Activated CD4-positive, alpha-beta T cell treated with anti-CD3 and anti-CD28 coated beads, Interleukin-2, amount 10 ng/mL, durations not matched to agents 7 days and 5 days (primary cell): ENCODE measurements at places on chromosomes 7 and 10.
A peak's percentile ranks its signal among the peaks of the same experiment; 100 is the strongest.

GRCh38 chr10:80344912-80345311 lies 11.6 kb downstream of the DYDC1 start:
- DNase-seq: no peak

DNA sequence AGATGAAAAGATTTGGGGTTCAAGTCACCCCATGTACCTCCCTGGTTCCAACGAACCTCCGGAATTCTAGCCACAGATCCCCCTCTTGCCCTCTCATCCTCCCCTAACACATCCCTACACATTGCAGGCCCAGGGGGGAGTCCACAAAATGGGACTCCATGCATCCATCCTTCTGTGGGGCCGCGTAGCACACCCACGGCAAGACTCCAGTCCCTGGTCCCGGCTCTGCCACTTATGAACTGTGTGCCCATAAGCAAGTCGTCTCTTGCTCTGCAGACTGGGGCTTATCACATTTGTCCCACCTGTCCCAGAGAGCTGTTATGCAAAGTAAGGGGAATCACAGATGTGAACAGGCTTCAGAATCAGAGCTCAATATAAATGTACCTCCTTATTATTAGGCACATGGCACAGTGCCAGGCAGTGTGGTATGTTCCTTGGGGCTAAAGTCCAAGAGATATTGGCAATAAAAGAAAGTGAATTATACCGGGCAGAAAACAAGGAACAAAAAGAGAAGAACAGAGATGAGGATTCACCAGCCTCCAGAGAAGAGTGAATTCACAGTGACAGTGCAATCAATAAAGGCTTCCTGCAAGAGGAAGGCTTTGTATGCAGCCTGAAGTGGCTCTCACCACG lies 73.9 kb downstream of the KCNMA1 start:
- no peak for DNase-seq

DNA sequence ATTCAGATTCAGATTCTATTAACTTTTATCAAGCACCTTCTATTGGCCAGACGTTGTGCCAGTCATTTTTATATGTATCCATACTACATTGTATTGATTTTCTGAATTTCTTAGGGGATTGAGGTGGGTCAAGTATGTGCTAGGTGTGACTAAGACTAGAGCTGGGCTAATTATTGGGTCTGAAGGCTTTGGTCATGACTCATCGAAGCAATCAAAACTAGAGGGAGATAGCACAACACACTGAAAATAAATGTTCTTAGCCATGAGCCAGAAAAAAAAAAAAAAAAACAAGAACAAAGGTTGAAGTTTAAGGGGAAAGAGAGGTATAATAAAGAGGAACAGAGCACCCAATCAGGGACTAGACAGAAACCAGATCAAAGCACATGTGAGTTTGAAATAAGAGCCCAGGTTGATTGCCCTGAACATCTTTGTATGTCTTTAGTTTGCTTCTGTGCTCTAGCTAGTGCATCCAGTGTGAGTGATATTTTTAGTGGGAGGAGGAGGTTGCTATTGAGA lies 171.6 kb upstream of the FOXP2 start:
- DNase-seq: no peak

GRCh38 chr7:87704590-87704989 lies 76.4 kb downstream of the RUNDC3B start:
- DNase-seq: no peak

GRCh38 chr10:73828161-73828560 lies 16.8 kb upstream of the NDST2 start:
- no peak for DNase-seq

DNA sequence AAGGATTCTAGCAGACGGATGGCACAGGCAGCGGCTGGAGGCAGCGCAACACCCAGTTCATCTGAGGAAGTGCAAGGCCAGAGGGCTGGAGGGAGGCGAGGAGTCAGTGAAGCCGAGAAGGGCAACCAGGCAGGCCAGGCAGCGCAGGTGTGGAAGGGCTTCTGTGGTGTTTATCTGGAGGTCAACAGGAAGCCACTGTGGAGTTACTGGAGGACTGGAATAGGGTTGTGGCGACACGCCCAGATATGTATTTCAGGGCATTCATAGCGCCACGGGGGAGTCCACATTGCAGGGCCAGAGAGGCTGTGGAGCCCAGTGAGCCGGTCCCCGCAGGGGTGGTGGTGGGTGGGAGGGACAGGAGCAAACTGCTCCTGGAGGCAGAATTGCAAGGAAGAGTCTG lies 150.6 kb downstream of the CDH23 start:
- DNase-seq: no peak

- DNase-seq: no peak
These were observed 40.4 kb downstream of the MTURN start for GRCh38 chr7:30175180-30175579.

DNA sequence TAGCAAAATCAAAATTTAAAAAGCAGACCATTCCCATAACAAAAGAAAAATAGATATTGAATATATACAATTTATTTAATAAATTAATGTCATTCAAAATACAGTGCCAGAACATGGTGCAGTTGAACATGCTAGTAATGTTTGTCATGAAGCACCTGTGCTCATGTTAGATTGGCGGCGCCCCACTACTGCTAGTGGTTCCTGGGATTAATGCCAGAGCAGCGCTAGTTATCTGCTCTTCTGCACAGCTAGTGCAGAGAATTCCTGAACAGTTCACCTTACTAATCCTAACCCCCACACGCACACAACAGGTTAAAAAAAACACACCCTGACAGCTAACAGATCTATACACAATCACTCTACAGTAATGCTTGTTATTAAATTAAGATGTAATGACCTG lies 23.4 kb downstream of the KBTBD2 start:
- no peak for DNase-seq

DNA sequence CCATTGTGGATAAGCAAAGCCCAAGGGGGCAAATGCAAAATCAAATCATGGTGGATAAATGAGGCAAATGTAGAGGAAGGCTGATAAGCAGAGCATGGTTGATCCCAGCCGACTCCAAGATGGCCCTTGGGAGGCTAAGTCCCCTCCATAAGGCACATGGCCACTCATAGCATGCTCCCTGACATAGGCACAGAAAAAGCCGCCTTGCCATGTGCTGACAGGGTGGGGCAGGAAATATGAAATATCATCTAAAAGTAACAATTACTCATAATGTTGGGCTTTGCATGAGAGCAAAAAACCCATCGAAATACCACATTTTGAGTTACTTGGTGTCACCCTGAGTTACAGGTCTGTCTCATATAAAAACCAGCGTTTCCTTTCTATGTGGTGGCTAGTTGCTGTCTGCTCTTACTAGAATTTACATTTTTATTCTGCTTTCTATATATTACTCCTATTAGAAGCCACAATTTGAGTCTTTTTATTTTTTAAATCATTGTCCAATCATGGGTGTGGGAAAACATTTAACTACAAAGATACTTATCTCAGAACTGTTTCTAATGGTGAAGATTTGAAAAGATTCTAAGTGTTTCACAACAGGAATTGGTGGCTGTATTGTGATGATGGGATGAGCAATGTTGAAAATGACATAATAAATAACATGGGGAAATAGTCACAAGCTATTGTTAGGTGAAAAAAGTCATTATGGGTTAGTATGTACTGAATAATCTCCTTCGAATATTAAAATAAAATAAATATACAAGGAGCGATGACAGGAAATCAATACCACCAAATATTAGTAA lies 102.7 kb downstream of the CUBN start:
- peak; percentile 83 for DNase-seq

DNA sequence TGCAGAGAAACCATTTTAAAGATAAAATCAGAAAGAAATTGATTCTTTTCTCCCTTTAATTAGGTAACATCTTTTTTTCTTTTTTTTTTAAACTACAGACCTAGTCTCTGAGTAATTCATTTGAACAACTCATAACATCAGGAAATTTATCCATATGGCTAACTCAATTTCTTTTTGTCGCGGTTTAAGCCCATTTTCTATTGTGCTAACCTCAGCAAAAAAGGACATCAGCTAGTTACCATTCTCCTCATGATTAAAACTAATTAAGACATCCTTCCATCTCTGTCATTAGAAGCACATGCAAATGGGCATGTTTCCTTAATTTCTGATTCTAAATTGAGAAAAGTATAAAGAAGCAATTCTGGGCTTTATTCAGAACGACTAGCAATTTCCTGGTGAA lies 57.8 kb downstream of the ANK3 start:
- DNase-seq: no peak

GRCh38 chr10:62581351-62581750 lies 207.2 kb downstream of the ZNF365 start:
- no peak for DNase-seq

GRCh38 chr10:123142701-123143161 lies 5.2 kb upstream of the HMX2 start:
- DNase-seq: no peak
